ENCODE measurements at places on chromosomes 7 and 10.

GRCh38 chr10:123858077-123858681 lies 33.4 kb downstream of the CPXM2 start:
- DNase-seq: no peak

GRCh38 chr10:120431251-120431651 lies 25.8 kb upstream of the PLPP4 start:
- no peak for DNase-seq

GRCh38 chr10:27646194-27646593 lies 99.4 kb downstream of the MKX start:
- DNase-seq: no peak

DNA sequence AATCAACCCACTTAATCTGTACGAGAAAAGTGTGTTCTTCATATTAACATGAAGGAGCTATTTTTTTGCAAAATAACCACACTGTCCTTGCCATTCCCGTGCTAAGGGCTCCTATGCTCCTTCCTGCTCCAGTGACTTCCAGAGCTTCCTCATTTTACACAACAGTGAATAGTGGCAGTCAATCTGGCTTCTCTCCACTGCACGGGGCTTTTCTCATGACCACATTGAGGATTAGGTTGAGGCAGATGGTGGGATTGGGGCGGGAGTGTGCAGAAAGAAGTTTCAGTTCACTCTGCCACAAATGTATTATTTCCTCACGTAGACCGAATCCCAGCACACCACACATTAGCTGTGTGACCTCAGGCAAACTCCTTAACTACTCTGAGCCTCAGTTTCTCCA lies 235.1 kb downstream of the ARHGAP12 start:
- DNase-seq: no peak

GRCh38 chr10:116201011-116201410 lies 72.0 kb downstream of the GFRA1 start:
- no peak for DNase-seq

GRCh38 chr7:106982415-106982814 lies 62.1 kb upstream of the PRKAR2B start:
- no peak for DNase-seq

GRCh38 chr7:27532314-27532713 lies 130.4 kb downstream of the HIBADH start:
- no peak for DNase-seq
